ENCODE measurements at places on chromosomes 6 and 20.
A peak's percentile ranks its signal among the peaks of the same experiment; 100 is the strongest.

- no peak for DNase-seq
These were observed 16.1 kb upstream of the HFE start for GRCh38 chr6:26071135-26071534.

GRCh38 chr6:12767016-12767415, 50.4 kb downstream of the PHACTR1 start:
- DNase-seq: no peak

GRCh38 chr6:167140589-167141474, 16.9 kb downstream of the GPR31 start:
- no peak for DNase-seq

DNA sequence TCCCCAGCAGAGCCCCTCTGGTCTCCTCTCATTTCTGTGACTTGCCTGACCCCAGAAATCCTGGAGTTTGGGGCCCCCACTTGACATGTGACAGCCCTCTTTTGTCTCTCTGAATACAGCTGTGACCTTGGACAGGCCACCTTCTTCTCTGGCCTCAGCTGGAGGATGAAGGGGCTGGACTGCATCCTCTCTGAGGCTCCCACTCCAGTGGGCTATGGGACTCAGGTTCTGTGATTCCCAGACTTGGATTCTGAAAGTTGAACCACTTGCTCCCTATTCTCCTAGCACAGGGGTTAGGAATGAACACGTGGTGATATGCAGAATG, 9.1 kb downstream of the BPIFB3 start:
- no peak for DNase-seq

DNA sequence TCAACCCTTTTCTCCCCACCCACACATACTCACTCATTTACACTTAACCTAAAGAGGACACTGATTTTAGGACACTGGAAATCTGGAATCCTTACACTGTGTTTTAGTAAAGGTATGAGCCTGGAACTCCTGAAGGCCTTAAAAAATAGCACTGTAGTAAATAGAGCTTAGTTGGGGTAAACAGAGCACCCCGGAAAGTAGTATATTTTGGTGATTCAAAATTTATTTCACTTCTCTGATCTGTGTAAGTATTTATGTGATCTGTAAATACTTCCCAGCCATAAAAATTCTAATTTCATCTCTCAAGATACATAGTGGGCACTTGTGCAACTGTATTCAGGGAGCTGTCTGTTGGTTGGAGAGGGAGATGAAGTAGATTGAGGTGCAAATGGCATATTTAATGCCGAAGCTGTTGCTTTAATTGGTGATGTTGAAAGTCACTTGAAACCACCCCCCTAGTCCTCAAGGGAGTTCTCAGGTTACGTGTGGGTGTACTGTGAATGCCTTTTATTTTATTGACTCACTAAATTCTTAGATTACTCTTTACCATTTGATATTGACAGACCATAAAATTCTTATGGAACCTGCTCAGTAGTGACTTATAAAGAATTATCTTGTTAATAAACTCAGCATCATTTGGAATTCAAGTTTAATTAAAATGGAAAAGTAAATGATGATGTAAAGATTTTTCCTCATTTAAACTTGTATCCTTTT, 154.9 kb downstream of the SOX4 start:
- DNase-seq: no peak

GRCh38 chr6:132763269-132763668, 5.6 kb upstream of the VNN2 start:
- DNase-seq: peak; percentile 78

DNA sequence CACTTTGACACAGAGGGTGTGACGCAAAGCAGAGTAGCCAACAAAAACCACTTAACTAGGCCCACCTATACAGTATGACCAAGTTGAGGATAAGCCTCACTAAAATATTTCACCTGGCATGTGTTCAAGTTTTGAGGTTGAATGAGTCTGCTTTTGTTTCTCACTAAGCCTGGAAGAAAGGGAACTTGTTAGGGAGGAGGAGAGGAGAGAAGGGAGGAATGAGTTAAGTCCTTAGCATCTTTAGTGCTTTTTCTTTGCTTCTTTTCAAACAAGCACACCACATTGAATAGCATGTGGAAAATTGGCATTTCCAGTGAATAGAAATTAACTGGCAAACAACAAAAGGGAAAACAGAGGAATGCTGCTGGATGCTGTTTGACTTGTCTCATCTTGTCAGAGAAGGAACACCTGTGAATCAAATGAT, 461.9 kb downstream of the GJA1 start:
- no peak for DNase-seq

- no peak for DNase-seq
These were observed 93.2 kb upstream of the PTPN1 start for GRCh38 chr20:50417023-50417329.

GRCh38 chr20:51409192-51409880, 133.2 kb downstream of the NFATC2 start:
- no peak for DNase-seq

GRCh38 chr6:15946701-15947385, 182.0 kb upstream of the MYLIP start:
- no peak for DNase-seq

DNA sequence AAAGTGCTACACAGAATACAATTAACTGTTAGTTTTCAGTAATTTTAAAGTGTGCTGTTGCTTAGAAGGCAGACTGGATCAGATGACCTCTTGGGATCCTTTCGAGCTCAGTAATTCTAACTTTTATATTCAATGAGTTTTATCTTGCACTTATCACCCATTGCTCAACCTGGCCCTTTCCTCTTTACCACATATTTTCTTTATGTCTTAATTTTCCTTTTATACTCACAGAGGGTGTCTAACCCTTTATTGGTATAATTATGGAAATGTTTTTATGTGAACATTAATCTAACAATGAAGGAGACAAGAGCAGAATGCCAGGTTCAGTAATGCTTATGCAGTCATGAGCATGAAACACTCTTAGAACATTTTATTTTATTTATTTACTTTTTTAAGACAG, 39.7 kb upstream of the CARMIL1 start:
- DNase-seq: no peak

DNA sequence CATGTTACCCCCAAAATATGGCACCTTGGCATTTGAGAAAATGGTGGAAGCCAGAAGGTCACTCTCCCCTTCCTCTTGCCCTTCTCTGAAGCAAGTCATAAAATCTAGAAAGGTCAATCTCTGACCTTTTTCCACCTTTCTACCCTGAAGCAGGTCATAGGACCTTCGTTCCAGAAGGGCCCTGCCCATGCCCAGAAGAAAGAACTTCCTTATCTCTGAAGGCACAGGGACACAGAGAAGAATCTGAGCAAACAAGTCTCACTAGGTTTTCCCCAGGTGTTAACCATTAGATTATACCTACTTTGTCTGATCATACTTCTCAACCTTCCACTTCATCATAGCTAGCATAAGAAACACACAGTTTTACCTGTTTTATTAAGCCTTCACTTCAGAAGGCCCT, 42.5 kb downstream of the SMPDL3A start:
- no peak for DNase-seq

- DNase-seq: no peak
These were observed 411.2 kb upstream of the SPTLC3 start for GRCh38 chr20:12597551-12597950.

DNA sequence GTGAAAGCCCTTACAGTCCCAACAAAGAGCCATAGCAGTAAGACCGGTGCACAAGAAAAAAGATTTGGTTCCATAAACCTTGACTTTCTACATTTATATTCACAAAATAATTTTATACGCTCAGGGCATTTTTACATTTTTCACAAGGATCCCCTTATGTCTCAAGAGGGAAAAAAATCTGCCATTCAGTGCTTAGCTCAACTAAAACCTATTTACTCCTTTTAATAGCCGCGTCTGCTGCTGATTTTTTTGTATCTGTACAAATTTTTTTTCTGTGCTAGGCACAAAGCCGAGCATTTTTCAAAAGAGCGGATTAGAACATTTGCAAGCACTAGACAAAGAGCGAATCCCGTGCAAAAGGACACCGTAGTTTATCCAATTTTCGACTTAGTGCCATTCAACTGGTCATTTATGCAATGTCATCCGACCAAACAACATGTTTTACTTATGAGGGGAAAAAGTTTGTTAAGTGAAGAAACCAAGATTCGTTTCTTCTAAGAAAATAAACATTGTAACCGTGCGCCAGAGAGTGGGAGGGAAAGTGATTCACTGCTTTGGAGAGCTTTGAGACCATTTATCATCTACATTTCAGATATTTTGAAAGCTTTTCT, 3.7 kb downstream of the TFAP2D start:
- DNase-seq: no peak

GRCh38 chr6:24631671-24632070, 14.3 kb downstream of the KIAA0319 start:
- DNase-seq: no peak

DNA sequence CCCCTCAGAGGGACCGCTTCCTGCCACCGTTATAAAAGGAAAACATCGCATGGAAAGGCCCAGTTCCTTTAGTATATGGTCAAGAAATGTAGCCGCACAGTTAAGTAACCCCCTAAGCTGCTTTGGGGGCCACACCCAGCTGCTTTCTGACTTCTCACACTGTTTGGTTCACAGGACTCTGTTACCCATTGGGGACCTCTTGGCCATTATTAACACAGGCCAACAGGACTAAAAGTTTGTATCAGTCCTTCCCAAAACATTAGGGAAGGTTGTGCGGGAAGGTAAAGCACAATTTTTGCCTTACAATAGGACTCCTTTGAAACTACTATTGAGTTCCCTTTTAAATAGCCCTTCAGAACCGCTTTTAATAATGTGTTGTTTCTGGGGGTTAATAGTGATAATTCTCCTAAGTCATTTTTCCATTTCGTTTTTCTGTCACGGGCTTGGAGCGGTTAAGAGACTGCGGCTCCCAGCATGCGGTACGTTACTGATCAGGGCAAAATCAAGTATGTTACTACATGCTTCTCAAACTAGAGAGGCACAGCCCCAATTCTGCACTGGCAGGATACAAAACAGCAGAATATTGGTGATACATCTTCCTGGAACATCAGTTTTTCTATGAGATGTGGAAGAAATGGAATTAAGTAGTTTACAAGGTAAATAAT, 668 bp upstream of the RPP40 start:
- no peak for DNase-seq

DNA sequence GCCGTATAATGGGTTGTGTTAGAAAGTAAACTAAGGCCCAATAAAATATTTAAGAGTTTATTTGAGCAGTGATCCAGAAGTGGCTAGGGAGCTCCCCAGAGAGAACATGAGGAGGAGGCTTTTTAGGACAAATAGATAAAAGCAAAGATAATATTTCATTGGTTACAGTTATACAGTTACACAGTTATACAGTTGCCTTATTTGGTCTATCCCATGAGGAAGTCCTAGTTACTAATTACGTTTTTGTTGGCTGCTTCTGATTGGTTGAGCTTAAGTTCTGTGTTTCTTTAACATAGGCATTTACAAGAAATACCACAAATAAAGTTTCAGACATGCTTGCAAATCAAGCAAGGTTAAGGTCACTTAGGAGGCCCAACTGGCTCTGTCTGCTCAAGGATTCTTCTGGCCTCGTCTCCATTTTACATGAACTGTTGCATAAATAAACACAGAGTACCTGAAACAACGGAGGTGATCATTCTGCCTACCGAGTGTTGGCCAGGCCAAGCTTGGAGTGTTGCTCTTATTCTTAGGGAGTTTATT, 7.0 kb downstream of the UBD start:
- no peak for DNase-seq

GRCh38 chr6:7604003-7604402, 14.0 kb downstream of the SNRNP48 start:
- DNase-seq: no peak

GRCh38 chr6:65776332-65776731, 69.3 kb upstream of the EYS start:
- DNase-seq: no peak

DNA sequence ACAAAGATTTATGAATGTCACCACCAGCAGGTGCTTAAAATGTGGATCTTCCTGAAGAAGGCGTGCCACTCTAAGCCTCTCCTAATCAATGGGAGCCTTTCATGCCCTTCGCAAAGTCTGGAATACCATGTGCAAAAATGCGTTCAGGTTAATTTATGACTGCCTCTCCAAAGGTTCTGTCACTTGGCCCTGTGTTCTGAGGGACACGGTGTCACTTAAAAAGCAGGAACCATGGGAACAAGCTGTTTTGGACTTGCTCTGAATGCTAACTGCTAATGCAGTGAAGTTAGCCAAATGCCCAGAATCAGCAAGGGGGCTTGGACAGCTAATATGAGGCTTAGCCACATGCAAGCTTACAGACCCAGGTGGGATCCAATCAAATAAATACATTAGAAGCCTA, 250.3 kb downstream of the TSHZ2 start:
- no peak for DNase-seq

DNA sequence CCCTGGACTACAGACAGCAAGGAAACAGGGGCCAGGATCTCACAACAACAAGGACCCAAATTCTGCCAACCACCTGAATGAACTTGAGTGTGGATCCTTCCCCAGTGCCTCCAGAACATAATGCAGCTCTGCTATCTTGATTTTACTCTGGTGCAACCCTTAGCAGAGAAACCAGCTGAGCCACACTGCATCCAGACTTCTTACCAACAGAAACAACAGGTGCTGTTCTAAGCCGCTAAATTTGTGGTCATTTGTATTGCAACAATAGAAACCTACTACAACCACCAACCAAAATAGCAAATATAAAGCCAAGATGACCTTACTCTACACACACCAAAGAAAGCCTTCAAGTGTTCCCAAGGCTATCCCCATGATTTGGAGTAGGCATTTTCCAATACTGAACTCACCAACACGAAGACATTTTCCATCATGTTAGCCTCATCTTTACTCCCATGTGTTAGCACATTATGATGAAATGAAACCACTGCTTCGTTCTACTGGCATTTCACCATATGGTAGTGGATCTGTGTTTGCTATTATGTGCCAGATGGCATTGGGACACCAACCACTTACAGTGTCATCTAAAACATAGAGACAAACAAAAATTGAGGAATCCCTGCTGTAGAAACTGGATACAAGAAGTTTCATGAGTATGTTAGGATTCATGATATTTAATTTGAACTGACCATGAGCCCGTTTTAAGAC, 249.8 kb upstream of the ID4 start:
- no peak for DNase-seq

DNA sequence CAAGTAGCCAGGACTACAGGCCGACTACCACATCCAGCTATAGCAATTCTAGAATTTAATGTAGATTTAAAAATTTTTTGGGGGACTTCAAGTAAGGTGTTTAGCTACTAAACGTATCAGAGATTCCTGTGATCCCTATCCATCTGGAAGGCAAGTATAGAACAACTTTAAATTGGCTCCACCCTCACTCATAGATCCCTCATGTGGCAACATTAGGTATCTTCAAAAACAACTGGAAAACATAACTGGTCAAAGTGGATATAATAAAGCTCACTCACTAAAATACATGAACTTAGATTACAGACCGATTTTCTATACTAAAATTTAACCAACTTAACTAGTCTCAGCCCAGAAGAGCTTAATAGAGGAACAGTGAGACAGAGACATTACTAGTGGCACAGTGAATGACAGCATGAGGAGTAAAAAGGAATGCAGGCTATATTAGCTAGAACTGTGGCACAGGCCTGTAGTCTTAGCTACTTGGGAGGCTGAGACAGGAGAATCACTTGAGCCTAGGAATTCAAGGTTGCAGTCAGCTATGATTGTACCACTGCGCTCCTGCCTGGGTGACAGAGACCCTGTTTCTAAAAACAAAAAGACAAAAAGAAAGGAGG, 14.7 kb downstream of the NUP153 start:
- DNase-seq: no peak

- DNase-seq: no peak
These were observed 83.0 kb downstream of the HFE start for GRCh38 chr6:26170181-26170580.
